ENCODE measurements at places on chromosomes 16 and 17. TPM values are rescaled to one million over a fixed set of nuclear protein-coding genes. Genes with fewer than 3 reads are reported as not detected.

ACSM5 gene
- not detected for total RNA-seq

C17orf67 gene
- total RNA-seq = 0.55 TPM

LGALS9B gene
- total RNA-seq = 0.78 TPM

PCYT2 gene
- 74.0 TPM for total RNA-seq

CMTM4 gene
- 13.9 TPM for total RNA-seq

ITGAD gene
- total RNA-seq = not detected

Measured in hair follicular keratinocyte (primary cell).